NCI-H774 (cell line): ENCODE measurements at places on chromosomes 7 and 10.

- no peak for DNase-seq
These were observed 68.9 kb downstream of the BMPR1A start for GRCh38 chr10:86825366-86825765.

DNA sequence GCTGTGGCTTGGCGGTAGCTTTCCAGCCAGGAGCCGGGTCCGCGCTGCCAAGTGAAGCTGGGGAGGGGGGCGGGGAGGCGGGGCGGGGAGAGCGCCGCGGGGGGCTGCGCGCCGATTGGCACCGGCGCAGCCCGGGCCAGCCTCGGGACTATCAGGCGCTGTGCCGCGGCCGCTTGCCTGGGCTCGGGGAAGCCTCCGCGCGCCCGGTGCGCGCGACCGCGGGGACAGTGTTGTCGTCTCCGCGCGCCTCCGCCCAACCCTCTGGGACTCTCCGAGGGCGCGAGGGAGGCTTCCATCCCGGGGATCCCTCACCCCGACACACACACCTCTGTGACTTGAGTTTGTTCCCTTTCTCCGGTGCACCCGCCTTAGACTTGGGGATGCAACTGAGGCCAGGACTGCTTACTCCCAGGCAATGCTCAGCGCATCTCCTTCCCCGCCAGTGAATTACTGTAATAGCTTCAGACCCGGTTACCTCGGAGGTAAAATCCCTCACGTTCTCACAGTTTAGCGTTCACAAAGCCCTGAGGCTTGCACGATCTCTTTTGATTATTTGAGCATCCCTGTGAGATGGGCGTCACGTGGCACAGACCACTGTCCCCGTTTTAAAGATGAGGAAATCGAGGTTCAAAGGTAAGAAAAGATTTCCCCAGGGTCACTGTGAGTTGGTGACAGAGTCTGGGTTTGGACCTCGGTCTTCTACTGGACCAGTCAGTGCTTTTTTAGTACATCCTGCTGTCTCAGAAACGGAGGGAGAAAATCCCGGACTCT lies at the start of gene NKX1-2:
Gene NKX1-2, minus strand, starts transcription at position 24 of the 771 bp plus-strand sequence. CDS start 92 bp downstream, outside the sequence.
- DNase-seq: no peak

GRCh38 chr10:6014241-6014761 lies 37.0 kb upstream of the IL15RA start:
- peak; percentile 38 for DNase-seq

GRCh38 chr7:127392182-127392565 lies 334 bp downstream of the ZNF800 start:
- DNase-seq: peak; percentile 35

GRCh38 chr10:126663328-126663727 lies 7.2 kb downstream of the C10orf90 start:
- no peak for DNase-seq

GRCh38 chr7:36535866-36536664 lies 146.4 kb downstream of the ANLN start:
- no peak for DNase-seq

DNA sequence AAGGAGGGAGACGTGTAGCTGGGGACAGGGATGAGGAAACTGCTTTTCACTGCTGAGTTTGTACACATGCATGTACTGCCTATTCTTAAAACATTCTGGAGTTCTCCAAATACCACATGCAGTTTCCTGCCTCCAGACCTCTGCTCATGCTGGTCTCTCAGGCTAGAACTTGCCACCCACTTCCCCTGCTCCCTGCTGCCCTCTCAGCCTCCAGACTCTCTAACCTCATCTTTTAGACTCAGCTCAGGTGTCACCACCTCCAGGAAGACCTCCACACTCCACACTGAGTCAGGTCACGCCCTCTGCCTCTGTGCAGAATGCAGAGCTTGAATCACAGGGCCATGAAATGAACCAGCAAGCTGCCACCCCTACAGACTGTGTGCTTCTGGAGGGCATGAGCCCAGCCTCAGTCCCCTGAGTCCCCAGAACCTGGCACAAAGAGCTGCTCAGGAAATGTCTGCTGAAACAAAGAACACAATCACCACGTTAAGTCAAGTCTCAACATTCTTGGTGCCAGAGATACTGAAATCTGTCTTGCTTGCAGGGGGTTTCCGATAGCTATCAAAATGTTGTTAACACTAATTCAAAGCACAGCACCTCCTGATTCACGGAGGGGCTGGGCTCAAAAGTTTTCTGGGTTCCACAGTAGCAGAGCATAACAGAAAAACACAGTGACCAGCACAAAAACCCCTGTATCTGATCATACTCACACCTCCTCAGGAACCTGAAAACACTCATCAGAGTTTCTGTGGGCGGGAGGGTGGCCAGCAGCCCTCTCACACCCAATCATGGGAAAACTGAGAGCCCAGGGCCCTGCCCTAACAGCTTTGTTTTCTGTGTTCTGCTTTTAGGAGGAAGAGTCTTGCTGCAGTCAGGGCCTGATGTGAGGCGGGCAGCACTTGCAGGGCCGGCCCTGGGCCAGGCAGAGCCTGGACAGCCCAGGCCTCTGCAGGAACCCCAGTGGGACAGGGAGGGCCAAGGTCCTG lies 21.1 kb downstream of the FAM53B start:
- no peak for DNase-seq

DNA sequence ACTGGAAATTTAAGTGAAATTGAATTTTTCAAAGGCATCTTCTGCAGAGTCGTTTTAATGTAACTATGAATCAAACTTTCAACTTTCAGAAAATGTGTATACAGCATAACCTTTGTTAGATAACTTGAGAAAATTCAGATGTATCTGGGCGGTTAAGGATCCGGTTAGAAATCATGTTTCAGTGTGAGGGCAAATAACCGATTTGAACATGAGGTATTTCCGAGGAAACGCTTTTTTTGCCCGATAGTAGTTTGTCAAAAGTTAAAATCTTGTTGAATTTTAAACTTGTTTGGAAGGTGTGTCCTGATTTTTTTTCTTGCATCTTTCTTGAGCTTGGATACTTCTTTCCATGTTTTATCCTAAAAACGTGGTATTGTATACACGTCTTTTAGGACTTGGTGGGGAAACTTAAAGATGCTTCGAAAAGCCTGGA lies 1.3 kb upstream of the BMI1 start:
- no peak for DNase-seq

DNA sequence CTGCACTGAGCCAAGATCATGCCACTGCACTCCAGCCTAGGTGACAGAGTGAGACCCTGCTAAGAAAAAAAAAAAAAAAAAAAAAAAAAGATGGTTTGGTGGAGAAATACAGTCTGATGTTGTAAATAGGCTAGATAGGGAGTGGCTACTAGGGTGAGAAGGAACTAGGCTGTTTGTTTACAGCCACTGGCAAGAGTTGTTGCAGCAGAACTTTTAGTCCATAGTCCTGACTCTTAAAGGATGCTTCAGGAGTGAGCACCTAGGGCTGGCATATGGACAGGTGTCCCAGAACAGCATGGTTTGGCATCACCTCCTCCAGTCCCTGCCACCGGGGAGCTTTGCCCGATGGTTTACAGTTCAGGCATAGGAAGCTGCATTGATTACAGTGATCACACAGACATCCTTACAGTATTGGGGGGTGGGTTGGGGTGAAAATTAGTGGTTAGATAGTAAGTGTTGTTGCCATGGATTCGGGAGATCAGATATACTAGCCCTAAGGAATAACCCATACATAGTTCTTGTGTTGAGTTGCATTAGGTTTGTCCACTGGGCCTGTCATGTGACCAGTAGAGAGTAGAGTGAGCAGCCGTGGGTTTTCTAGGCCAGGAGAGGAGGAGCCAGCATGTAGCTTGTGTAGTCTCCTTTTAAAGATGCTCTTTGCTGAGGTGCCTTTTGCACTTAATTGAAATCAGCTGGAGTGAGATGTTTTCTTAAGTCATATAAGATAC lies 35.9 kb downstream of the ZRANB1 start:
- no peak for DNase-seq

DNA sequence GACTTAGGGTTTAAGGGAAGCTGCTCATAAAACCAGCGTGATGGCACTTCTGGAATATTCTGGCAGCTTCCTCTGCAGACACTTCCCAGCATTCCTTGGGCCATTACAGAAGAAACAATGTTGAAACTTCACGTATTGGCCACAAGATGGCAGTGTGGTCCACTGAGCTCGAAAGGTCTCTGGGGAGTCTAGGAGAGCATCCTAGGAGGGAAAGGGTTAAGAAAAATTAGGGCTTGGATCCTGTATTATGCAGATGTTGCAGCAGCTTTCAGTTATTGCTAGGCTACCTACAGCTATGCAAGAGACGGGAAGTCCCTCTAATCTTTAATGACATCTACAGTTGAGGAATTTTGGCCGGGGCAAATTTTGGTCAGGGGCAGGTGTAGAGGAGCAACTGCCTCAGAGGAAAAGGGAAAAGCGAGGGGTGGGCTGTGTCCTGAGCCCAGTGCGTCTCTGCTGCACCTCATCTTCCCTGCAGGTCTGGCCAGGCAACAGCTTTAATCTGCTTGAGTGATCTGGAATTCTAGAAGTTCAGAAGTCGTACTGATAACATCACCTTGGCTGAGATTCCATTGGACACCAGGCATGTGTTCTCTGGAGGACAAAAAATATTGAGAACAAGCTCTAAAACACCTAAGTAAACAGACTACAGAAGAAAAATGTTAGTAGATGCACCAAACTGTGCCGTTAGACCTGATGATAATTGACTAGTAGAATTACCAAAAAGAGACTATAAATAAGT lies 220.8 kb upstream of the PRSS58 start:
- DNase-seq: no peak

DNA sequence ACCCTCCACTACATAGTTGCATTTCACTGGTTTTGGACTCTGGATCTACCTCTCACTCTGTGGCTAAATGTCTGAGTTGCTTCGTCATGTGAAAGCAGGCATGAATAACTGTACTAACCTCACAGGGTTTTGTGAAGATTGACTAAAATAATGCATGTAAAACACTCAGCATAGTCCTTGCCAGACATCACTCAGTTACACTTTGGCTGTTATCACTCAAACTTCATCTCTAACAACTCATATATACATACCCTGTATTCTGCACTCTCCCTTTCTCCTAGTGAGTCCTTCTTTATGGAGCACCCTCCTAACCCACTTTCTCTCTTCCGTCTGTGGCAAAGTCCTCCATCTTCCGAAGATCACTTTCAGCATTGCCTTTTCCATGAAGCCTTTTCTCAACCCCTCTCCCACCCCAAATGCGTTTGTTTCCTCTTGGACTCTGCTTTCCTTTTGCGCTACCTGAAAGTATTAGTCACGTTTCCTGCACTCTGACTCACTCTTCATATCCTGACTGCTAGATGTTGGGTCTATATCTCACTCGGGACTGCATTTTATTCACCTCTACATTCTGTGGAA lies 72.6 kb downstream of the OSBPL3 start:
- DNase-seq: no peak

DNA sequence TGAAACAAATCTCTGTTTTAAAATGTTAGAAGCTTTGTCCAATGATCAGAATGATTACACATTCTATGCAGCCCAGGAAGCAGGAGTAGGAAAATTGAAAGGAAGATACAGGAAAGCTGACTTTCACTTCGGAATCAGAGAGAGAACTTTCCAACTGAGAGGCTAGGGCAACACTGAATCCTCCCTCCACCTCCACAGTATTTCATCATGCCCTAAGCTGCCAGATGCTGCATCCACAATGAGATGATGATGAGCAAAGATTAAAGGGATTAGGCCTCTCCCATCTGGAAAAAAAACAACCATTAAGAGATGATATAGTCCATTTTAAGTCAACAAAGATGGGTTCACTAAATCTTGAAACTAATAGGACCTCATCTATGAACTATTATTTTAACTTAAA lies 215.6 kb downstream of the GPR37 start:
- DNase-seq: no peak

DNA sequence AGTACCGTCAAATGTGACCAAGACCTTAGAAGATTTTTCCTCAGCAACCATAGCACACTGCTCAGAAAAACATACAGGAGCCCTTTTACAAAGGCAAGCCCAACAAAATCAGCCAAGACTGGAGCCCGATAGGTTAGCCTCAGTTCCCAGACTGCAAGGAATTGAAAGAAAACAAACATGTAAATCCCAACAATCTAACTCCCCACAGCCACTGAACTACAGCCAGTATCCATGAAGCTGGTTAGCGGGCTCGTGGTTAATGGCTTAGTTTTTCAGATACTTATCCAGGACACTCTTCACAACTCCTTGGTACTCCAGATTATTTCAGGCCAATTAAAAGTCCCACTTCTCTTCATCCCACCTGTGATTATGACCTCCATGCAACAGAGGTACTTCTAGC lies 201.6 kb downstream of the IPMK start:
- no peak for DNase-seq

- DNase-seq: no peak
These were observed 69.6 kb upstream of the GRM8 start for GRCh38 chr7:127322351-127322750.

- peak; percentile 65 for DNase-seq
These were observed 96.3 kb upstream of the DDC start for GRCh38 chr7:50661345-50662040.

GRCh38 chr10:1654247-1654646 lies 83.1 kb downstream of the ADARB2 start:
- no peak for DNase-seq

GRCh38 chr7:27032839-27033238 lies 63.0 kb downstream of the HOXA1 start:
- peak; percentile 61 for DNase-seq

DNA sequence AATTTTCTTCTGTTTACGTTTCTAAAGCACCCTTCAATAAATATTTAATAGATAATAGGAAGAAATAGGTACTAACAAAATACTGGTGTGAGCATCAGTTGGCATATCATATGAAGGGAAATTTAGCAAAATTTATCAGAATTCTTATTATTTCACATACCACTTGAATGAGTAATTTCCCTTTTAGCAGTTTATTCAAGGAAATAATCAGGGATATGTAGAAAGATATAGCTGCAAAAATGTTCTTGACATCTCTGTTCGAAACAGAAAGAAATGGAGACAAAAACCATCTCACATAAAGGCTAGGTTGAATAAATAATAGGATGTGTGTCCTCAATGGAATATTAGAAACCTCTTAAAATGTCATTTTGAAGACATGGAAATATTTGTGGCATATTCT lies 35.8 kb upstream of the PIP4K2A start:
- DNase-seq: no peak

- no peak for DNase-seq
These were observed 99.6 kb downstream of the SVIL start for GRCh38 chr10:29535012-29535777.
